Mucosa of descending colon (tissue), 3 donors: ENCODE measurements at places on chromosomes 16 and 17. TPM values are rescaled to one million over a fixed set of nuclear protein-coding genes. Genes with fewer than 3 reads are reported as not detected.

The KRT15 gene
- total RNA-seq, result 5.4 TPM

GRCh38 chr16:64773638-64774037 is 348.2 kb downstream of the CDH11 start:
- no peak for DNase-seq

- no peak for DNase-seq
Measured at GRCh38 chr16:69860233-69861231, 90.6 kb upstream of the CLEC18A start.

DNA sequence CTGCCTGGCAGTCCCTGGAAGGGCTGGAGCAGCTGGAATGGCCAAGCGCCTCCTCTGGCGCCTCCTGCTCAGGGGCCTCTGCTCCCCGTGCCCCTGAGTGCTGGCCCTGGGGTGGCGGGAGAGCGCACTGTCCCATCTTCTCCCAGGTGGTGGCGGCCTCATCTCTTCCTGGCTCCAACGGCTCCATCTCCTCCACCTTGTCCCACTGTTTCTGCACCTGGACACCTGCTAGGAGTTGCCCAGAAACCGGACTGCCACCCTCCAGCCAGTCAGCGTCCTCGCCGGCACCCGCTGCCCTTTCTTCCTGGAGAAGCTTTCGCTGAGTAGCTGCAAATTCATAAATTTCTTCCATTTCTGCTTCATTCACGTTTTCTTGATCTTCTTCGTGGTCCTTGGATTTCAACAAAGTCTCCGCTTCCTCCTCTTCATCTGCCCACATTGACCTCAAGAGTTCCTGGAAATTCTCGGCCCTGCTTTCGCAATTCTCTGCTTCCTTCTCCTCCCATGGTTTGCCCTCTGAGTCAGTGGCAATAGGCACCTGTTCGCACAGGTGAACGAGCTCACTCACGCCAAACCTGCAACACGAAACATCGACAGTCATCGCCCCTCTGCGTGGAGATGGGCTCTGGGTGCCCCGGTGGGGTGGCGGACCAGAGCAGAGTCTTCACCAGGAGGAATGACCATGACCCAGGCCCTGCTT is 13.7 kb upstream of the NLRC3 start:
- no peak for DNase-seq

DNA sequence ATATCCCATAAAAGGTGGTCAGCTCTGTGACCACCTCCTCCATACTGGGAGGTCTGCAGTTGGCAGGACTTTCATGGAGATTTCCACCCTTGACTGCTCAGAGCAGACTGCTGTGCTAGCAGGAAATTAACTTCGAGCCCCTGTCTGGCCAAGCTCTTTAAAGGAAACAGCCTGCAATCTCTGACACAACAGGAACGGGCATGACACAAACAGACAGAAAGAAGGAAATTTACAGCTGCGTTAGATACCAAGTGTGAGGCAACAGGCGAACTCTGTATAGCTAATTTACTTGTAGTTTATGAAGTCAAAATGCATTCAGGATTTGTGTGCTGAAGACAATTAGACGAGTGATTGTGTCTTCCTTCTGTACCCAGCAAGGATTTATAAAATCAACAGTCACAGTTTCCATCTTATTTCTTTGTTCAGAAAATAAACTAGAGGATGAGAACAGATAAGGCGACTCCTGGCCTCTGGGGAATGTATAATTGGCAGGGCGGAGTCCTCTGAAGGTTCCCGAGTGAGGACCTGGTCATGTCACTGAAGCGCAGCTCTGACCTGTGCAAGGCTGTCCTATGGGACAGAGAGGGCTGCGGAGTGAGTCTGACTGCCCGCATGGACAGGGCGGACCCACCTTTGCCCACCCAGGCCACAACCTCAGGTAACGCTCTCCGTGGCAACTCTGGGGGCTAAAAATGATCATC is 16.1 kb downstream of the WIPI1 start:
- no peak for DNase-seq

DNA sequence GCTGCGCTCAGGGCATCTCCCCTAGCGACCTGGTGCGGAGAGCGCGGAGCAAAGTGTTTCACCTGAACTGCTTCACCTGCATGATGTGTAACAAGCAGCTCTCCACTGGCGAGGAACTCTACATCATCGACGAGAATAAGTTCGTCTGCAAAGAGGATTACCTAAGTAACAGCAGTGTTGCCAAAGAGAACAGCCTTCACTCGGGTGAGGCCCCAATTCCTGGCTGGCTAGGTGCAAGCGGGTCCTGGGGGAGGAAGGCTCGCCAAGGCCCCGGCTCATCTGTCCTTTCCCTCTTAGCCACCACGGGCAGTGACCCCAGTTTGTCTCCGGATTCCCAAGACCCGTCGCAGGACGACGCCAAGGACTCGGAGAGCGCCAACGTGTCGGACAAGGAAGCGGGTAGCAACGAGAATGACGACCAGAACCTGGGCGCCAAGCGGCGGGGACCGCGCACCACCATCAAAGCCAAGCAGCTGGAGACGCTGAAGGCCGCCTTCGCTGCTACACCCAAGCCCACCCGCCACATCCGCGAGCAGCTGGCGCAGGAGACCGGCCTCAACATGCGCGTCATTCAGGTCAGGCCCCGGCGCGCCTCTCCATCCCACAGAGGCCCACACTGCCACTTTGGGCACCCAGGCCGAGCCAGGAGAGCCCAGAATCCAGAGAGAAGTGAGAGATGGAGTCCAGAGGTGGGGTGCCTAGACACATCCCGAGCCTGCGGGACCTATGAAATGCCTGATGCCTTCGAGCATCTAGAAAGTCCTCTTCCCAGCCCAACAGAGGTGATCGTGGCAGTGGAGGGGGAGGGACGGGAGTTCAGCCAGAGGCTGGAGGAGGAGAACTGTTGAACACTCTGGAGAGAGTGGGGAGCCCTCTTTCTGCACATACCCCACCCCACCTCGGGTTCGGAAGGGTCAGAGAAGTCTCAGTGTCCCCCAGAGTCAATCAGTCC is 3.3 kb downstream of the LHX1 start:
- DNase-seq, result no peak
